ENCODE measurements at places on chromosomes 6 and 20.

GRCh38 chr6:111709615-111710398 is 104.1 kb upstream of the TRAF3IP2 start:
- no peak for DNase-seq

DNA sequence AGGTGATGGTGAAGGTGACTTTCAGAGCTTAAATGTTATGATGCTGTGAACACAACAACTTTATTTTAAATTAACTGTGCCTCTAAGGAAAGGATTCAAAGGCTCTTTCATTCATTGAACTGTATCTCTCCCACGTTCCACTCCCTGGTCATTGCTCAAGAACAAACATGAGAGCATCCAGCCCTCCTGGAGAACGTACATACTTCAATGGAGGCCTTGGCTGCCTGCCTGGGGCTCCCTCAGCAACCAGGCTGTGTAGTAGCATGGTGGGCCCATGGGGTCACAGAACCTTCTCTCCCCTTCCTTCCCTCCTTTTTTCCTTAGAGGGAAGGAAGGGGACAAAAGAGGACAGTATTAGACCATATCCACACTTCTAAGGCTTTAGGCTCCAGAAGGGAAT is 234.3 kb downstream of the CDC5L start:
- DNase-seq = no peak

GRCh38 chr20:16530201-16530681 is 43.0 kb downstream of the KIF16B start:
- DNase-seq = no peak

DNA sequence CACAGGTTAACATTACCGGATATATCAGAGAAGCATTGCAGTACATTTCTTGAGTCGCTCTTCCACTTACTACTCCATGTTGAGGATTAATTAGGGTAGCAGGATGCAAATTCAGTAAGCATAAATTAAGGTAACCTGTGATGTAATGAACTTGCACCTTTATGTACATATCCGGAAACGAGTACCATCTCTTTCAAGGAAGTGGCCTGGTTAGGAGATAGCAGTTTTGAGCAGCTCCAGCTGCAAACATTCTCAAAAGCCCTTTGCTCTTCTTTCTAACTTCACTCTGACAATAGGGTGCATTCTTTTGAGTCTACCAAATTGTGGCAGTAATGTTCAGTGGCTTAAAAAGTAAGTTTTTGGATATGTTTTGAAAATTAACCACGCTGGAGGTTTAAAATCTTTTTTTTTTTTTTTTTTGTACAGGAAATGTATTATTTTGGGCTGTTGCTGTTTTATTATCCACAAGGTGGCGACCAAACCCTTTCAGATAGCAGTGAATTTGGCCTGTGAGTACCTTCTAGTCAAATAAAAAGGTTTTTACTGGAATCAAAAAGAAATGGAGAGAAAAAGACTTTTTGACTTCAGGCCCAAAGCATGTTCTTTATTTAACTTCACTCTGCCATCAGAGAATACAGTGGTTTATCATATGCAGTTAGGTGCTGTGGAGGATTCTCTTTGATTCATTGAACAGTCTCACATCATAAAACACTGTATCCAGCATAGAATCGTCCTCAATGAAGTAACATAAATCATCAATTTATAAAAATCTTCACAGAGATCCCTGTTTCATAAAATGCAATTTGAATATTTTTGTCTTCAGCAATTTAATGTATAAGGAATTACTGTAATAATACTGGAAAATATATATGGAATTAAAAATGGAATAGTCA is 8.9 kb downstream of the FAM217B start:
- no peak for DNase-seq

- no peak for DNase-seq
These were observed 8.1 kb downstream of the BEND6 start for GRCh38 chr6:56963043-56963442.

- DNase-seq = no peak
These were observed 109.6 kb downstream of the SLC35B3 start for GRCh38 chr6:8325743-8326142.

- DNase-seq = no peak
These were observed 9.6 kb downstream of the IL22RA2 start for GRCh38 chr6:137163732-137164318.

- DNase-seq = no peak
These were observed 84.6 kb downstream of the AK9 start for GRCh38 chr6:109606359-109606758.

- peak; percentile 54 for DNase-seq
These were observed 118.1 kb downstream of the CEBPB start for GRCh38 chr20:50308513-50309279.

GRCh38 chr6:140382355-140382754 is 1007.9 kb upstream of the CITED2 start:
- DNase-seq = no peak

Data from nucleus accumbens (tissue), 56 donors.